ENCODE measurements at places on chromosomes 1 and 21.
A peak's percentile ranks its signal among the peaks of the same experiment; 100 is the strongest.

GRCh38 chr1:84960371-84960770 is 36.5 kb downstream of the MCOLN2 start:
- peak; percentile 55 for DNase-seq

GRCh38 chr1:164689672-164690511 is 130.9 kb downstream of the PBX1 start:
- no peak for DNase-seq

DNA sequence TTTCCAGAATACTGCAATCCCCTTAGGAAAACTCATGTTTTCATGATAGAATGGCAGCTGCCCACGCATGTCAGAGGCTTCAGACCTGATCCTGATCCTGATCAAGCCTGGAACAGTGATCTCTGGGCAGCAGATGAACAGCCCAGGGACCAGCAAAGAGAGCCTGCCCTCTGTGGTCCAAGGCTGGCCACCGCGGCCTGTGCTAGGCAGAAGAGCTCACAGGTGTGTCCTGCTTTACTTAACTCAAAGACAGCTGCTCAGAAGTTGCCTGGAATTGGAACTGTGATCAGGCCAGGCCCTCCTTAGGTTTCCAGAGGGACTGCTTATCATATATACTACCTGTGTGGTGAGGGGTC is 21.2 kb upstream of the BCAR3 start:
- DNase-seq, result no peak

DNA sequence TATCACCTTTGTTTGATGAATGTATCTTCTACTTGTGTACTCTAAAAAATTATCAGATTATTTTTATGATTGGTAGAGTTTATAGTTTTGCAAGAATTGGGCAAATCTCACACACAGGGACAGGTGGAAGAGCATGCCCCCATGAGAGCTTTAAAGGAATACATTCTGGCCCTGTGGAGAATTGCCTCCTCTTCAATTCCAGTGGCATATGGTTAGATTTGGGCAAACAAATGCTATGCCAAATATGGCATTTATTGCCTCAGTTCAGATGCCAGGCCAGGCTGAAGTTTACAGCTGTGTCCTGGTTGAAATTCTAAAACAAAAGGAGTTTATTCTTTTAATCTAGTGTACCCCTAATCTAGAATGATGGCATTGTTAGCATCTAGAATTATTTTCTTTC is 162.4 kb upstream of the CACYBP start:
- no peak for DNase-seq

- peak; percentile 28 for DNase-seq
Observed at GRCh38 chr1:115727706-115728249, 40.7 kb downstream of the CASQ2 start.

DNA sequence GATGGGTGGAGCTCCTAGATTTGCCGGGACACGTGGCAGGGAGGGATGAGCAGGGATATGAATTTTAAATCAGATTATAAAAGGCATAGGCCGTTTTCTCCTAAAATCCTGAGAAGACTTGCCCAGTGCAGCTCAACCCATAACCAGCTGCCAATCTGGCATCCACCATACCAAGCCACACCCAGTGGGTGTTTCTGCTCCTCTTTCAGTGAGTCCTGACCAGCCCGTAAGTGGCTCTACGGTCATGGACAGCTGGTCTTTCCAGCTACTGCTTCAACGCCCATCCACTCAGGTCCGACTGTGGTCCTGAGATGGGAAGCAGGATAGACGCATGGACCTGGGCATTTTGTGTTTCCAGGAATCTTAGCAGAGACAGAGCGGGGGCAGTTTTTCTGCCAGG is 107.2 kb downstream of the LAMC2 start:
- no peak for DNase-seq

DNA sequence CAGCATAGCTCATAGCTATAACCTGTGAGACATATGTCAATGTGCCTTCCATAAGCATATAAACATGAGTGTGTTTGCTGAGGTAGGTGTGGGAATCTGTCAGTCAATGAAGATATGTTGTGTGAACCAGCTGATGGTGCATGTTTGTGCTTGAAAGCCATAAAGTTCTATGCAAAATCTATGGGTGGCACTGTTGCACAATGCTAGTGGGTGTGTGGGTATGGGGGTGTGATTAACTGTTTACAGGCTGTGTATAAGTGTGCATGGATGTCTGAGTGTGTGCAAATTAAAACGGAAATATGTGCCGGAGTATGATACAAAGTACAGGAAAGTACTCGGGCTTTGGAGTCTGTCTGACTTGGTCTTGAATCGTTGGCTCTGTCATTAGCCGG is 1.0 kb upstream of the ATP2B4 start:
- peak; percentile 91 for DNase-seq

- DNase-seq, result no peak
Observed at GRCh38 chr1:78370779-78371482, 119.8 kb upstream of the PTGFR start.

GRCh38 chr1:71956613-71957285 is 325.6 kb downstream of the NEGR1 start:
- DNase-seq, result no peak

DNA sequence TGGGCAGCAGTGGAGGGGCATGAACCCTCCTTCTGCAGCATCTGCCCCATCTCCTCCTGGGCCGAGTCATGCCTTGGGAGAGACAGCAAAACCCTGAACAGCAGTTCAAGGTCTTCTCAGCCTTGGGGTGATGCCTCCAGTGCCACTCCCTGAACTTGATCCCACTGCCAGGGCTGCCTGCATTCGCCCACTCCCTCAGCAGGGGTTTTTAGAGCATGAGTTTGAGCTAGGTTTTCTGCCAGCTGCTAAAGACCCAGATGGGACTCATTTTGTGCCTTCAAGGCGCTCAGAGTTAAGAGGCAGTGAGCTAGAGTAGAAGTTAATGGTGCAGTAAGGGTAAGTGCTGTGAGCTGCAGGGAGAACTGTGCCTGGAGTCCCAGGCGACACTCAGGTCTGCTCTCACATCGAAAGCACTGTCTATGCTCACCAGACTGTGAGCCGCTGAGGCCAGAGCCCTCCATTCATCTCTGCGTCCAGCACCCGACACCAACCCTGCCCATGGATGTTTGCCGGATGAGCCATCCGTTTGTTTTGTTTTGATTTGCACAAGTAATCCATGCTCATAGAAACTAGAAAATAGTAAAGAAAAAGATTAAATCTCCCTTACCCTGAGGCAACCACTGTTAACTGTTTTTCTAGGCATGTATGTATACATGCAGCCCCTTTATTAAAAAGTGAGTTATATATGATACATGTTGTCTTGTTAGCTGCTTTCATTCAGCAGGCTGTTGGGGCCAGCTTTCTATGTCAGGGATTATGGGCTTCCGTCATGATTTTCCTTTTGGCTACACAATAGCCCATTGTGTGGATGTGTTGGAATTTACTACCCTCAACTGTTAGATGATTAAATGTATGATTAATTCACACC is 67.8 kb downstream of the VPS26C start:
- peak; percentile 27 for DNase-seq

DNA sequence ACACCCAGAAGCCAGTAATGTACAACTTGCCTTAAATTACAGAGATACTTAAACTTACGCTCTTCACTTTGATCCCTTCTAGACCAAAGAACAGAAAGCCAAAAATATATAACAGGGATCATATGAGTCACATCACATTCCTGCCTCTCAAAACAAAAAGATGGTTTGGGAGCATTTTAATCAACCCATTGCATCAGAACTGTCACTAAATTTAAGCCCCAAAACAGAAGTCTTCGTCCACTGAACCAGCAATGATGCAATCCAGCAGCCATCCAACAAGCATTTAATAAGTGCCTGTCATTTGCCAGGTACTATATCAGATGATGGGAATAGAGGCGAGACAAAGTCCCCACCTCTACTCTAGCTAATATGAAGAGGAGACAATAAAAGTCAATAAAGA is 42.7 kb upstream of the GLIS1 start:
- no peak for DNase-seq

GRCh38 chr1:79974659-79975058 is 968.1 kb upstream of the ADGRL4 start:
- no peak for DNase-seq

DNA sequence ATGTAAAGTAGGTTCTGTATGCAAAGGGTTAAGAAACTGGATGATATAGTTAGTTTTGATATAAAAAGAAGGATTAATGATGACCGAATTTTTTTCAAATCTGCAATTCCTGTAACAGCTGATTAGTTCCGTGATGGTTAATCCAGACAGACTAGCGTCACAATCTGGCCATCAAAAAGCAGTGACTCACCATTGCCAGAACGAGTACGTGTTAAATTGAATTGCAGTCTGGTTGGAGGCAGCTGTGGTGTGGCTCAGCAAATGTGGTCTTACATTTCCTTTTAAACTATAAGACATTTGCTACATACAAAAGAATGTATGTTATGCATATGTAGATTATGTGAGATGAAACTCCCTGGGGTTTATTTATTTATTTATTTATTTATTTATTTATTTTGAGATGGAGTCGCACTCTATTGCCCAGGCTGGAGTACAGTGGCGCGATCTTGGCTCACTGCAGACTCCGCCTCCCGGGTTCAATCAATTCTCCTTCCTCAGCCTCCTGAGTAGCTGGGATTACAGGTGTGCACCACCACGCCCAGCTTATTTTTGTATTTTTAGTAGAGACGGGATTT is 139.8 kb downstream of the RYR2 start:
- no peak for DNase-seq

- peak; percentile 93 for DNase-seq
Observed at GRCh38 chr1:54794451-54795355, 6.4 kb downstream of the TTC22 start.

GRCh38 chr1:179996099-179996498 is 41.5 kb downstream of the CEP350 start:
- no peak for DNase-seq

- DNase-seq, result no peak
Observed at GRCh38 chr1:100019220-100019619, 49.4 kb downstream of the SLC35A3 start.

- DNase-seq, result no peak
Observed at GRCh38 chr1:200793677-200794076, 55.0 kb downstream of the CAMSAP2 start.

- no peak for DNase-seq
Observed at GRCh38 chr1:3049164-3049563, 19.8 kb upstream of the PRDM16 start.

DNA sequence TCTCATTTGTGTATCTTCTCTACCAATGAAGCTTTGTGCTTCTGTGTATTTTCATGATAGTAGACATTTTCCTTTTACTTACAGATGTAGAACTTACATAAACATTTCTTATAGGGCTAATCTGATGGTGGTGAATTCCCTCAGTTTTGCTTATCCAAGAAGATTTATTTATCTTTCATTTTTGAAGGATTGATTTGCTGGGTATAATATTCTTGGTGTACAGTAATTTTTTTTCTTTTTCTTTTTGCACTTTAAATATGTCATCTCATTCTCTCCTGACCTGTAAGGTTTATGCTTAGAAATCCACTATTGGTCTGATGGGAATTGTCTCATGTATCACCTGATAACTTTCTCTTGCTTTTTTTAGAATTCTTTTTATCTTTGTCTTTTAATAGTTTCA is 127.6 kb upstream of the KCTD3 start:
- DNase-seq, result no peak

GRCh38 chr1:98962156-98962555 is 42.5 kb downstream of the PLPPR5 start:
- DNase-seq, result no peak

DNA sequence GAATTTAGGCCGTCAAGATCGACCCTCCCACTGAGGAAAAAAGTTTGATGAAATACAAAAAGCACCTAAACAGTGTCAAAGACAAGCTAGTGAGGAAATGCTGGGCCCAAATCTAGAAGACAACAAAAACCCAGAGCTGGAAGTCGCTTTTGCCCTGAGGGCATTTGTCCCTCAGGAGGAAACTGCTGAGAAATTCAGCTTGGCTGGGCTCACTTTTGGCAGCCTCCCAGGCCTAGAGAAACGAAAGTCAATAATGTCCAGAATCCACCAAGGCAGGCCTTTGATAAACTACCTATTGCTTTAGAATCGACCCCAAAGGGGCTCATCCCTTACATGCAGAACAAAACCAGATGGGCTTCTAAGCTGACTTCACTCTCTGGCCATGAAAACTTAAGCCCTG is 38.9 kb downstream of the SYT2 start:
- peak; percentile 50 for DNase-seq

GRCh38 chr1:204493984-204494280 is 673 bp downstream of the PIK3C2B start:
- peak; percentile 91 for DNase-seq

- DNase-seq, result no peak
Observed at GRCh38 chr1:173414539-173415226, 62.5 kb upstream of the PRDX6 start.

- DNase-seq, result no peak
Observed at GRCh38 chr1:198132060-198132781, 24.6 kb upstream of the NEK7 start.

- peak; percentile 86 for DNase-seq
Observed at GRCh38 chr1:200917291-200917817, 22.7 kb downstream of the INAVA start.

- DNase-seq, result no peak
Observed at GRCh38 chr1:153698923-153699714, 20.6 kb downstream of the NPR1 start.

DNA sequence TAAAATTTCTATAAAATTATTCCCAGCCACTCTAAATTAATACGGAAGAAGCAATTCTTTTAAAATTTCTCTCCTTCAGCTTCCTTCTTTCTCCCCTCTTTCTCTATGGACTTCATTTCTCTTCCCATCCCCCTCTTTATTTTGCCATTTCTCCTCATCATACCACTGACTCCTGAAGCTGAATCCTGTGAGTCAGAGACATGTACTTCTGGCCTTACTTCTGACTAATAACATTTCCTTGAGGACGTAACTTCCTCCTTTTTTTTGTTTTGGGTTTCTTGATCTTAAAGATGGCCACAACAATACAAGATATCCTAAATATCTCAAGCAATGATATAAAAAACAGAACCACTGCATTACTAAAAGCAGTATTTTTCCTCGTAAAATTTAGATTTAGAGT is 63.6 kb upstream of the DENND1B start:
- peak; percentile 14 for DNase-seq

- no peak for DNase-seq
Observed at GRCh38 chr21:14523234-14523633, 22.9 kb downstream of the SAMSN1 start.

GRCh38 chr1:21910558-21911204 is 26.4 kb downstream of the HSPG2 start:
- no peak for DNase-seq

DNA sequence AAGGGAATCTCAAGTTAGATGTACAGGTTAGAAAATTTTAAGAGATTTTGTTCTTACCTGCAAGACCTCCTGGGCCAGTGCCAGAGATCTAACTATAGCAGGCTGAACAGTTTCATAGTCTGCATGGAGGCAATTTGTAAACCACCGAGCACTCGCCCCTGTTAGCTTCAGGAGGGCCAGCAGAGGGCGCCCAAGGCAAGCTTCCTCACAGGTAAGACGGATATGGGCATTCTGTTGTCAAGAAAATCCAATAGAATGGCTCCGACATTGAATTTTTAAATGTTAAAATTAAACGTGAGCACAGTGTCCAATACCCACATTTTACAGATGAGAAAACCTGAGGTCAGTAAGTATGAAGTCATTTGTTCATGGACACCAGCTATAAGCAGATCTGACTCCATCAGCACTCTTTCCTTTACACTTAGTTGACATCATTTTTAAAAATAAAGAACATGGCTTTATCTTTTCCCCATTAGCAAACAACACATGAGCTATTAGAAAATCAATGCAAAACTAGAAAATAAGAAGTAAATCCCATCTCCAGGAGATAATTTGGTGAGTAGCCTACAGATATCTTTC is 2.2 kb downstream of the REG4 start:
- DNase-seq, result peak; percentile 90

- no peak for DNase-seq
Observed at GRCh38 chr1:232134365-232134764, 495.6 kb downstream of the SIPA1L2 start.

Data from small intestine (tissue), 16 donors.